ENCODE measurements at places on chromosomes 4 and X.

DNA sequence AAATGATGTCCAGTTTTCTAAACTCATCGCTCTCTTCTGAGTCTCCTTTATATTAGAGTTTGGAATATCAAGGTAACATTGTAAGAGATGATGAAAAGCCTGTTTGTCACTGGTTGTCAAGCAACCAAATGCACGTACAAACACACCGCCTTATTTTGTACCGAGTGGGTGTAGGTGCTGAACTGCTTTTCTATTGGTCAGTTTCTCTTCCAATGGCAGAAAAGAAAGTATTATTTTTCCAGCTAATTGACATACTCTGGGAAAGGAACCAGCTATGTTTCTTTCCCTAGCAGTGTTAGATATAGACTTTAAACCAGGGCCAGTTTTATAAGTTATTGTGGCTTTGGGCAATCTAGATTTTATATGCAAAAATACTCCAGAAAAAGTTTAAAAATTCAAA lies 6.6 kb upstream of the PPM1K start:
- no peak for DNase-seq

DNA sequence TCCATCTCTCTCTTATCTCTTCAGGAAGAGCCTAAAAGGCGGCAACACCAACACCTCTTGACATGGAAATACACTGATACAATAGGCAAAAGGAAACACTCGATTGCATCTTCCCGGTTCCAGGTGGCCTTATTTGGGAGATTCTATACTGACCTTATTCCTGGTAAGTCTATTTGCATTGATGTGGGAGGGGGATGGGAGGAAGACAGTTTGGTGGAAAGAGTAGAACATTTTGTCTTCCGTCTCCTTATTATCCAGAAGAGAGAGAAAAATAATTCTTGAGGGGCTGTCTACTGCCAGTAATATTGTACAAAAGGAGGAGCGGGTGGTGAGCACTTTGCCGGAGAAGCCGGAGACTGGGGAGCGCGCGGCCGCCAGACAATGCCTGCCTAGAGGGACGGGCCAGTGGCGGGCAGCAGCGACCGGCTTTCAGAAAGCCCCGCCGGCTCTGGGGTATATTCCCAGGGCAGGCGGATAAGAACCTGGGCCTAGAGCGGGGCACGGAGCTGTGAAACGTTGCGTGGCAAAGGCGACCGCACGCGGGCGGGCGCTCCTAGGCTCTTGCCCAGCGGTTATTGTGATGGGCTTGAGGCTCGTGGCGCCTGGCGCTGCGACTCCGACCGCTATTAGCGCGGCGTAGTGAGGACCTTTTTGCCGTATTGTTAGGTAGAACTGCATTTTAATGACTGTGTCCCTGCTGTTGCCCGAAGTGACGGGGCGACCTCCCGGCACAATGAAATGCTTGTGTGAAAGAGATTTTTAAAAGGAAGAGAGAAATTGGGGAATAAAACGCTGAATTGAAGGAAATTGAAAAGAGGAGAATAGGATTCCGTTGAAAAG lies 518 bp downstream of the PRDM8 start:
- no peak for DNase-seq

- DNase-seq, result no peak
These were observed 638.7 kb downstream of the PCDH18 start for GRCh38 chr4:136893573-136893972.

- no peak for DNase-seq
These were observed 36.5 kb downstream of the EFNB1 start for GRCh38 chrX:68865300-68865699.

GRCh38 chr4:140556372-140557085 lies 12.2 kb downstream of the UCP1 start:
- DNase-seq, result no peak

DNA sequence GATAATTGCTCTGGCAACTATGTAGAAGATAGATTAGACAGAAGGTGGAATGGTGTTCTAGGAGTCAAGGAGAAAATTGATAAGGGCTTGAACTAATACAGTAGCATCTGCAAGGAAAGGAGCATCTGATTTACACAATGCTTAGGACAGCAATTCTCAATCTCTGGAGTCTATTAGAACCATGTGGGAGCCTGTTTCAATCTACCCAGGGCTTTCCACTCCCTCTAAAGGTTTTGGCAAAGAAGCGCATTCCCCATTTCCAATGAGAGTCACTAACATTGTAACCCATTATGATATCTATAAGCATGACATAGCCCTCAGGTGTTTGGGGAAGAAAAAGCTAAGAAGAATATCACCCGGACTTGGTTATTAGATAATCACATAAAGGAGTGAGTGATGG lies 168.2 kb downstream of the COL25A1 start:
- DNase-seq, result no peak

- DNase-seq, result no peak
These were observed 944.4 kb upstream of the GRID2 start for GRCh38 chr4:91359041-91360031.

DNA sequence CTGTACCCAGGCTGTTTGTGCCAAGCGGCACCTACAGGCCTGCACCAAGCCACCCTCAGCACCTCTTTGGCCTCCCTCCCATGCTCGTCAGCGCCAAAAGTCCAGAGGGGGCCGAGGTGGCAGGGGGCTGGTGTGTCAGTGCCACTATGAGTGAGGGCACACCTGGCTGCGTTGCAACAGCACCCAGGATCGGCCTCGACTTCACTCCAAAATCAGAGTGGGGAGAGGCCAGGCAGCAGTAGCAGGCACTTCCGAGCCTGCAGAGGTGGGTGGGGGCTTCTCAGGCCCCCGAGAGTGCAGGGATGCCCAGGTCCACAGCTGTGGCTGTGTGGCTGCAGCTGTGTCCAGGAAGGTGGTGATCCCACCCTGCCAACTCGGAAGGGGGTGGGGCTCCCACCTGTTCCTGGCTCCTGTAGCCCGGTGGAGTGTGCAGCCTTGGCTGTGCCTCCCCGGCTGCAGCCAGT lies 58.5 kb downstream of the PPA2 start:
- no peak for DNase-seq

DNA sequence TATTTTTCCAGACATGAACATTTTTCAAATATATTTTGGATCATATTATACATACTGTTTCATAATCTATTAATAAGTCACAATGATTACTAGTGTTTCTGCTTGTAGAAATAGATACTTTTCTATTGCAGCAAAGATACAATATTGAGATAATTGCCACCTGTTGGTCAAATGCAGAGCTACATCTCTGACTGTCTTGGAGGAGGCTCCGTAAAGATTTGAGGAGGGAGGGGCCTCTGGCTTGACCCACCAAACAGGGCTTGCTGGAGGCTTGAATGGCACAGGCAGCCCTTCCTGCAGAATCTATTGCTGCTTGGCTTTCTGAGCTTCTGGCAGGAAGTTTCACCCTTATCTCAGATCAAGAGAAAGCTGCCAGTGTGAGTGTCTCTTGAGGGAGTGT lies 99.3 kb upstream of the ARMCX2 start:
- no peak for DNase-seq

DNA sequence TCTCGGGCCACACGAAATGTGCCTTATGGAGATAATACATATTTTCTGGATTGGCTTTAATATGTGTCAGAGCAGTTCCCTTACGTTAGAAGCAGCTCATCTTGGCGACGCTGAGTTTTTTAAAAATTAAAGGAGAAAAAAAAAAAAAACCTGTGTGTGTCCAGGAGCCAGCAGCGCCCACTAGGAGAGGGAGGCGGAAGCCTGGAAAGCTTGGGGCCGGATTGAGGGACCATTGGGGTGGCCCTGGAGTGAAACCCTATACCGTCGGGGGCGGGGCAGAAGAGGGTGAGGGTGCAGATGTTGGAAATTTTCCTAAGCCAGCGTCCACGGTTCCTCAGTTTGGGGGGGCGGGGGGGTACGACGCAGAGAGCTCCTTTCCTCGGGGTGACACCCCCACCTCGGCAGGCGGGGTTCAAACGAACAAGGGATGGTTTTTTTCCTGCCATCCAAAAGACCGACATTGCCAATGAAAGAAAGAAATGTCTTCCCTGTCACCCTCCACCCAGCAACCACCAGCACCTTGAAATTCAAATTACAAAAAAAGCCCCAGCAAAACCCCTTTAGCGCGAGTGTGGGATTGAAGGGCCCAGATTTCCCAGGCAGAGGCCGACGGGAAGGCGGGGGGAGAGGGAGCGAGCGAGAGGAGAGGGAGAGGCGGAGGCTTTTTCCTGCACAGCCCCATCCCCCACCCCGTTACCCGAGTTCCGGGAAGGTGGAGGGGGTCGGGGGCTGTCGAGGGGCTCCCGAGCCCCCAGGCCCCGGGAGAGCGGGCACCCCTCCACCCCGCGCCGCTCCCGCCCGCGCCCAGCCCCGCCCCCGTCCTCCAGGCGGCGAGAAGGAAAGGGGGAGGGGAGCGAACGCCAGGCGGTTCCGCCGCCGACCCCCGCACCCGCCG lies 859 bp downstream of the SMARCA1 start:
- no peak for DNase-seq

DNA sequence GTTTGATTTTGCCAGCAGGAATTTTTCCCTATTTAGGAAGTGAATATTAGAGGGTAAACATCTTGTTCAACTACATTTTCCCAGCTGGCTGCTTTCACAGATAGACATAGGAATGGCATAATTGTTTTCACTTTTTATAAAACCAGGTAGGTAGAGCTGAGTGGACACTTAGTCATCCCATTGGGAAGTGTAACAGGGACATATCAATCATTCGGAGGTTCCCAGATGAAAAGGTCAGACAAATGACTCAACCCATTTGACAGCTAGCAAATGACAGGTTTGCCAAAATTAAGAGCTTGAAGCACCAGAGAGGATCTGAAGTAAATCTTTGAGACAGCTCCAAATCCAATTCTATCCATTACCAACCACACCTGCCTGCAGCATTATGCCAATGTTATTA lies 205.3 kb downstream of the SLC39A8 start:
- no peak for DNase-seq

- no peak for DNase-seq
These were observed 28.7 kb downstream of the INPP4B start for GRCh38 chr4:142817442-142817841.

- no peak for DNase-seq
These were observed 70.5 kb downstream of the SEC24D start for GRCh38 chr4:118765399-118765798.

DNA sequence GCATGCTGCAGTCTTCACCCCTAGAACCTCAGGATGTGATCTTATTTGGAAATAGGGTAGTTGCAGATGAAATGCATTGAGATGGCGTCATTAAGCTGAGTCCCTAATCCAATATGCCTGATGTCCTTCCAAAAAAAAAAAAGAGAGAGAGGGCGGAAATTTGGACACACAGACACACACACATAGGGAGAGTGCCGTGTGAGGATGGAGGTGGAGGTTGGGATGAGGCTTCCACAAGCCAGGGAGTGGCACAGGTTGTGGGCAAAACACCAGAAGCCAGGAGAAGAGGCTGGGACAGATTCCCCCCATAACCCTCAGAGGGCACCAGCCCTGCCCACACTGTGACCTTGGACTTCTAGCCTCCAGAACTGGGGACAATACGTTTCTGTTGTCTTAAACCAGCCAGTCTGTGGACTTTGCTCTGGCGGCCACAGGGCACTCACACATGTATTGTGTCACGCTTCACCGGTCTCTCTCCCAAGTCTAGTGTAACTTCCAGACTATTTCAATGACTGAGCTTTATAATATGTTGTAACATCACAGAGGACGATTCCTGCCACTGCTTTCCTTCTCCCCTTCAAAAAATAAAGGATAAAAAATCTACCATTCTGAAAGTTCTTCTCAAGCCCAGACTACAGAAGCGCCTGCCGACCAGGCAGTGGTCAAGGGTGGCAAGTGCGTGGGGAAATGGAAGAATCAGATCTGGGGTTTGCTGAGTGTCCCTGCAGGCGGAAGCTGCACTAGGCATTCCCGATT lies 35.8 kb upstream of the MAN2B2 start:
- no peak for DNase-seq

GRCh38 chr4:99808260-99808857 lies 8.3 kb upstream of the DAPP1 start:
- peak; percentile 46 for DNase-seq

DNA sequence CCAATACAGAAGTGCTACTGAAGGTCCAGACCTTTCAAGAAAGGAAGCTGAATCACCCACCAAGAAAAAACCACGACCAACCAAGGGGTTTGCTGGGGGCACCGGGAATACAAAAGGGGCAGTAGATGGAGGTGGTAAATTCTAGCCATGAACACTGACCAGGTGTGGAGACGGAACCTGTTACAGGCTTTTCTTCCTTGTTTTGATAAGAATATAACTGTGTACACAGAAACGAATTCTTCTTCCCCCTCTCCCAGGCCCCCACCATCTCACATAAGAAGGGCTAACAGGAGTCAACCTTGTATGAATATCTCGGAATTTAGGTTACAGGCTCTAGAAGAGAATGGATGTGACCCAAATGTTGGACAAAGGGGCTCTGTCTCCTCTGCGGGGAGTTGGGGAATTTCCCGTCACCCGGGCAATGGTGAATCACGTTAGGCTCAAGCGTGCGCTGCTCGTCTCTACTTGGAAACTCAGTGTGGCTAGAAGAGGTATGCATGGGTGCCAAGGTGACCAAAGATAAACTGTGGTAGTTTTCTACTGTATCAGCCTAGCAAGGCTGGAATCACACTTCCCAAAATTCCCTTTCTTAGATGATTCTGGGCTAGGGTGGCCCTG lies 87.0 kb downstream of the AFAP1 start:
- DNase-seq, result no peak

GRCh38 chr4:6071191-6071958 lies 53.1 kb upstream of the C4orf50 start:
- no peak for DNase-seq

DNA sequence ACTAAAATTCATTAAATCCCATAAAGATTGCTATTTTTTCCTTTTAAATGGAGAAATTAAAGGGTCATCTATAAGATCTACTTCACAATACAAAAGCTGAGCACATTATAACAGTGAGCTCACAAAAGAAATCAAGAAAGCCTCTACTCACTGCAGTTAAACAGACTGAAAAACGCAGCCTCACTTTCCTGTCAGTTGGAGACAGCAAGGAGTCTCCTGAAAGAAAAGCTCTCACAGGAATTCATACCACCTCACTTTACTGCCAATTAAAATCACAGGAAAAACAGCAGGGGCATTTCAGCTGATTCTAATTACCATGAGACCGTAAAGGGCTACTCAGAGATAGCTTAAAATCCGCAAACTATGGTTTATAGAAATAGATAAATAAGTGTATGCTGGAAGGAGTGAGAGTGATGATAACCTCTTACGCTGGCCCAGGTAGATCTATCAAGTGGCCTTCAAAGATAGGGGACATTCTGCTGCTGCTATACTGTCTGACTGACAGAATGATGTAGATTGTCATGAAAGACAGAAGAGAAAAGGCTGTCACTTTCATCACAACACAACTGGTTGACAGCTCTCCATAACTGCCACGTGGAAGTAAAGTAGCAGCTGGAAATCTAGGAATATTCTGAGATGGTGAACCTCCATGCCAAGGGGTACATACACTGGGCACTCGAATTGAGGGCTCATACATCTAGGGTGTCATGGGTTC lies 1333.7 kb upstream of the DIAPH2 start:
- no peak for DNase-seq

DNA sequence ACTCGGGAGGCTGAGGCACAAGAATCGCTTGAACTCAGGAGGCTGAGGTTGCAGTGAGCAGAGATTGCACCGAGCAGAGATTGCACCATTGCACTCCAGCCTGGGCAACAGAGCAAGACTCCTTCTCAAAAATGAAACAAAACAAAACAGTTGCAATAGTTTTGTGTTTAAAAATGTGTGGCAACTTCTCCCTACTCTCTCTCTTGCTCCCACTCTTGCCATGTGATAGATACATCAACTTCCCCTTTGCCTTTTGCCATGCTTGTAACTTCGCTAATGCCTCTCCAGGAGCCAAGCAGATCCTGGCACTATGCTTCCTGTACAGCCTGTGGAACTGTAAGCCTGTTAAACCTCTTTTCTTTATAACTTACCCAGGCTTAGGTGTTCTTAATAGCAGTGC lies 52.5 kb upstream of the INTU start:
- DNase-seq, result no peak
